MCF 10A (cell line): ENCODE measurements at places on chromosomes 11 and 22.

DNA sequence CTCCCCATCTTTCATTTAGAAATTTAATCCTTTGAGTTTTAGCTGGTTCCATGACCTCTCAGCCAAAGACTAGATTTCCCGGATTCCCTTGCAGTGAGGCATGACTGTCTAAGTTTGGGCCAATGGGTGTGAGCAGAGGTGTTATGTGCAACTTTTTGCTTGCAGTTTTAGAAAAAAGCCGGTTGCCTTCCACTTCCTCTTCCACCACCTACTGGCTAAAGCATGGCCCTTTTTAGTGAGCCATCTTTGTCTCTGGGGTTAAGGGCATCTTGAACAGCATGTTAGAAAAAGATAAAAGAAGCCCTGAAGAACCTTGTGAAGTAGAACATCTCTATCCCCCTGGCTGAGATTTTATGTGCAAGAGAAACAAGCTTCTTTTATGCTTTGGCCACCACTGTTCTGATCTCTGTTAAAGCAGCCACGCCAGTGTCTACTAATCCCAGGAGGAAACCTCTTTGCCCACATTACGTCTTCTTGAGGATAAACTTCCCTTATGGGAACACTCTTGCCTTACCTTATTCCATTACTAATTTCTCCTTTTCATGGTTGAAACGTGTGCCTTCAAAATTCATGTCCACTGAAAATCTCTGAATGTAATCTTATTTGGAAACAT is 279.9 kb downstream of the TENM4 start:
- DNase-seq = peak; percentile 63

- DNase-seq = peak; percentile 71
Observed at GRCh38 chr22:23215294-23216241, 35.3 kb downstream of the BCR start.

DNA sequence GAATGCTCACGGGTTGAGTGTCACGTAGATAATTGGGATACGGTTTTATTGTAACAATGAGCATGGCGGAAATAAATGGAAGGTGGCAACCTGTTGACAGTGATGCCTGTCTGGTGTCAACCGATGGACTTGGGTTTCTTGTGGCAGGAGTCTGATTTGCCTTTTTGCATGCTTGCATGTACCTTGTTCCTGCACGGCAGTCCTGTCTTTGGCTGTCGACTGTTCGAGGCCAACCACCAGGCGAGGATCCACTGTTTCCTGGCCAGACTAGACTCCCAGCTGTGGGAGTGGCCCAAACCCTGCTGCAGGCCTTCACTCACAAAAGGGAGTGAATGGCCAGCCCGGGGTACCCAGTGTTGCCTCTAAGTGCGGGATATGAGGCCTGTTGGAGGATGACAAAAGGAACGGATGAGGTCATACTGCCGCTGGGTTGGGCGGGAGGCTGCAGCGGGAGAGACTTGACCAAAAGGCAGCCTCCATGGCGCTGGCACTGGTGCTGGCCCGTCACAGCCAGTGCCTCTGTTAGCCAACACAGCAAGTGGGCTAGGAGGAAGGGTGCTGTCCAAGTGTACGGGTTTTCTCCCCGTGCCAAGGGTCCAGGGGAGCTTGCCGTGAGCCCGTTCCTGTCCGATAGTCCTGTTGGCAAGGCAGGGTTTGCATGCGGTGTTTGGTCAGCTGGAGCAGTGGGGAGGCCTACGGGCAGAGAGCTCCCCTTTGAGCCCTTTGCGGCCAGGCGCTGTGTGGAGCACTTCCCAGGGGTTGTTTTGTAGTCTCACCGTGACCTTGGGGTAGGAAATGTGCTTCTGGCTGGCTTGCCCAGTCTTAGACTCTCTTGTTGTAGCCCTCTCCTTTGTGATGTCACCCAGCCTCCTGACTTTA is 974 bp downstream of the DGCR8 start:
- peak; percentile 49 for DNase-seq

- DNase-seq = no peak
Observed at GRCh38 chr11:70612459-70613141, 214.3 kb downstream of the CTTN start.

- DNase-seq = no peak
Observed at GRCh38 chr22:44698531-44699421, 3.2 kb upstream of the PRR5 start.

- DNase-seq = no peak
Observed at GRCh38 chr11:115129473-115130289, 374.5 kb downstream of the CADM1 start.

DNA sequence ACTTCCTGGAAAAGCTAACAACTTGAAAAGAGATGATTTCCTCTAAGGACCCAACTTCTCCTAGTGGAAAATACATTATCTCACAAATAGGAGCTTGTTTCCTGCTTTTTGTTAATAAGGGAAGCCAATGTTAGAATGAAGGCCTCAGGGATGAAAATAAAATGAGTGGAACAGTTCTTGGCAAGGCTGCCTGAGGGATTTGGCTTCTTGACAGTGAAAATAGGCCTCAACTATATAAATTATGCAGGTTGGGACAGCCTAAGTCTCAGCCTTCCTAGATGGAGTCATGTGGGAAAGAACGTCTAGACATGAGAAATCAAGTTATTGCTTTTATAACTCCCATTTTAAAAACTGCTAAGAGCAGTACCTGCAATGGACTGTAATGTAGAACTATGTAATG is 92.8 kb upstream of the FIBIN start:
- no peak for DNase-seq

- no peak for DNase-seq
Observed at GRCh38 chr11:44193856-44194255, 98.4 kb downstream of the EXT2 start.

DNA sequence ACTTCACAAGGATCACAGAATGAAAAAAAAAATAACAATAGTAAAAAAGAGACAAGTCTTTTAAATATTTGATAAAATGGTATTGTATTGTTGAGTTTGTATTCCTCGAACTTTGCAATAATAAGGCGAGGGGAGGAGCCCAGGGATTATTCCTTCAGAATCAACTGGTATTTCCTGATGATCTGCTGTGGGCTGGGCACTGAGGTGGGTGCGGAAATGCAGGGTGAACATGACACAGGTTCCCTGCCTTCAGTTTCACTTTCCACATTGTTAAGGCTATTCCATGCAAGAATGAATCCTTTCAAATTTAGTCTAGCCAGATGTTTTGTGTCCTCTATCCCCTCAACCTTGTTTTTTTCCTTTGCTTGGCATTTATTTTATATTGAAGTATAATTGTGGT is 2.1 kb upstream of the EIF3M start:
- DNase-seq = no peak

DNA sequence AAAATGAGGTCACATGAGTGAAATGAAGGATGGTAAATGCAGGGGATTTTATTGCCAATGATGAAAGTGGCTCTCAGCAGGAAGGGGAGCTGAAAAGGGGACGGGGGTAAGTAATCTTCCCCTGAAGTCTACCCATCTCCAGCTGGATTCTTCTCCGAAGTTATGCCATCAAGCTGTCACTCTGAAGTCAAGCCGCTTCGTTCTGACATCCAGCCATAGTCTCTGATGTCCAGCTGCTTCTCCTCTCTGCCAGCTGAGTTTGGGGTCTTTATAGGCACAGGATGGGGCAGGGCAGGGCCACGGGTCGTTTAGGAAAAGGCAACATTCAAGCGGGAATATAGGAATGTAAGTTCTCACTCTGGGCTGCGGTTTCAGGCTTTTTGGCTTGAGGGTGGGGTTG is 181.9 kb upstream of the ANO3 start:
- DNase-seq = no peak

DNA sequence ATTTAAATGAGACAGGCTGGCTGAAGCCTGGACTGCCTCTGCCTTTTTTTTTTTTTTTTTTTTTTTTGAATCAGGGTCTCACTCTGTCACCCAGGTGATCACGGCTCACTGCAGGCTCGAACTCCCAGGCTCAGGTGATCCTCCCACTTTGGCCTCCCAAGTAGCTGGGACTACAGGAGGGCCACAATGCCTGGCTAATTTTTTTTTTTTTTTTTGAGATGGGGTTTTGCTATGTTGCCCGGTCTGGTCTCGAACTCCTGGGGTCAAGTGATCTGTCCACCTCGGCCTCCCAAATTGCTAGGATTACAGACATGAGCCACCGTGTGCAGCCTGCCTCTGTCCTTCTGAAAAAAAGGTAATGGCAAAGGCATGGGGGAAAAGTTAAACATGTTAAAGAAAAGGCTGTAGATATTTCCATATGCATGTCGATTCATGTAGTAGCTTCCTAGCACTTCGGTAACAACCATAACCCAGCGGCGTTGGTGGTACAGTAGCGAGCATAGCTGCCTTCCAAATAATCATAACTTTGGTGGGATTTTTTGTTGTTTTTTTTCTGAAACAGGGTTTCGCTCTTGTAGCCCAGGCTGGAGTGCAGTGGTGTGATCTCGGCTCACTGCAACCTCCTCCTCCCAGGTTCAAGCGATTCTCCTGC is 48.8 kb downstream of the MCHR1 start:
- DNase-seq = no peak

- no peak for DNase-seq
Observed at GRCh38 chr11:1005928-1006327, 30.6 kb downstream of the MUC6 start.

DNA sequence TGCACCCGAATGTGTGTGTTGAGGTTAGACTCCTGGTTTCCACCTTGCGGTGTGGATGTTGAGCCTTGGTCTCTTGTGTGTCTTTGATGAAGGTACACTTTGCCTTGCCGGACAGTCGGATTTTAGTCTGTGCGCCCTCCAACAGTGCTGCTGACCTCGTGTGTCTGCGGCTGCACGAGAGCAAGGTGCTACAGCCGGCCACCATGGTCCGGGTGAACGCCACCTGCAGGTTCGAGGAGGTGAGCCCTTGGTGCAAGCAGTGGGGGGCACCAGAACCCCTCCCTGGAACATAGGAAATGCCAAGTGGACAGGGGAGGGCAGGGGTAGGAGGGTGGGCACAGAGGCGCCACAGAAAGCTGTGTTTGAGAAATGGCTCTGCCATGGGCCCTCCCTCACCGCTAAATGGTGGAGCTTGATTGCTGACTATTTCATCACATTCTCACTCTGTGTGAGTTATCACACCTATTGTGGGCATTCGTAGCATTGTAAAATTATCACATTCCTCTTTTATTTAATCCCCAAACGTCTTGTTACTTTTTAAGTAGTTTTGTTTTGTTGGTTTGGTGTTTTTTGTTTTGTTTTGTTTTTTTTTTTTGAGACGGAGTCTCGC is 26.4 kb upstream of the PANX2 start:
- no peak for DNase-seq

GRCh38 chr11:26331911-26332571 is at the start of gene ANO3:
Gene ANO3, plus strand, starts transcription at chr11:26332130. Its CDS starts 146 bp downstream, at chr11:26332276.
- DNase-seq = peak; percentile 75

GRCh38 chr11:3614742-3615171 is 27.0 kb downstream of the ART5 start:
- no peak for DNase-seq

GRCh38 chr11:134533511-134533910 is 121.5 kb upstream of the B3GAT1 start:
- DNase-seq = no peak

- DNase-seq = peak; percentile 71
Observed at GRCh38 chr22:42500161-42500835, 19.3 kb downstream of the RRP7A start.

DNA sequence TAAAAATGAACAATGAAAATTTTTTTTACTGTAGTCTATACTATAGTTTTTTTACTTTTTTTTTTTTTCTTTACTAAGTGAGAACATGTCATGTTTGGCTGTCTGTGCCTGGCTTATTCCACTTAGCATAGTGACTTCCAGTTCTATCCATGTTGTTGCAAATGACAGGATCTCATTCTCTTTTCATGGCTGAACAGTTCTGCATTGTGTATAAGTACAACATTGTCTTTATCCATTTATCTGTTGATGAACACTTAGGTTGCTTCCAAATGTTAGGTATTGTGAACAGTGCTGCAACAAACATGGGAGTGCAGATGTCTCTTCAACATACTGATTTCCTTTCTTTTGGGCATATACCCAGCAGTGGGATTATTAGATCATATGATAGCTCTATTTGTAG is 88.1 kb upstream of the CCDC90B start:
- no peak for DNase-seq
